ENCODE measurements at places on chromosomes 11 and 22.

DNA sequence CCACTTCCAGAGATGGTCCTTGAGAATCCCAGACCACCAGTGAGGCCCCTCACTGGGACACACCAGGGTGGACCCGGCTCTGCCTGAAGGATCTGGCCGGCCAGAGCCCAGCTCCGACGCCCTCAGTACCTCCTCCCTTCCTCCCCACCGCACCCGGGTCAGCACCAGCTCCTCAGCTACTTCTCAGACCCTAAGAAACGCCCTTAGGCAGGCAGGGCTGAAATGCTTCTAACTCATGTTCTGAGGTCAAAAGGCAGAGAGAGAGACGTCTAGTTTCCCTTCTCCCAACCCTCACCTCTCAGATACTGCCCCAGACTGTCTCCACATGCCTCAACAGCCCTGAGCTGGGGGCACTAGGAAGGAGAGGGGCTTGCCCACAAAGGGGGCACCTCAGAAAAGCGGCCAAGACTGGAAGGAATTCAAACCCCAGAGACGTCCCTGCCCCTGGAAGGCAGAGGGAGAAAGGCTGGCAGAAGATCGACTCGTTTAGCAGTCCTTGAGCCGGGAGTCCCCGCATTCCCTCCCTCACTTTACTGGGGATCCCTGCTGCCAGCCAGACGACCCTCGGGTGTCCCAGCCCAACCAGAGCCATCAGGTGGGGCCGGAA is 539 bp downstream of the USH1C start:
- no peak for DNase-seq

- DNase-seq: no peak
Observed at GRCh38 chr22:26663374-26663923, 6.1 kb downstream of the MIAT start.

DNA sequence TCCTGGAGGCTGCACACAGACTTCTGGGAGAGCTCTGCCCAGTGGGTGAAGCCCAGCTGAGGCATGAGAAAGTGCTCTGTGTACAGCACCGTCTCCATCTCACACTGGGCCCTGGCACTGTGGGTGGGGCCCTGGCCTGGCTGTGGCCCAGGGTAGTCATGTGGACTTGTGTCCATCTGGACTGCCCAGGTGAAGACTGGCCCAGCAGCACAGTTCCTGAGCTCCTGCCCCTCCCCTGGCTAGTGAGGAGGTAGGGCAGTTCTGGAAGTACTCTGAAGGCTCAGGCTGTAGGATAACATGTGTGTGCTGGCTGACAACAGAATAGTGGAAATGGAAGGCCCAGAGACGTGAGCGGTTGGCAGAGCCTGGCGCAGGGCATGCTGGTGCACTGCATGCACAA is 35.4 kb downstream of the RSPH14 start:
- no peak for DNase-seq

DNA sequence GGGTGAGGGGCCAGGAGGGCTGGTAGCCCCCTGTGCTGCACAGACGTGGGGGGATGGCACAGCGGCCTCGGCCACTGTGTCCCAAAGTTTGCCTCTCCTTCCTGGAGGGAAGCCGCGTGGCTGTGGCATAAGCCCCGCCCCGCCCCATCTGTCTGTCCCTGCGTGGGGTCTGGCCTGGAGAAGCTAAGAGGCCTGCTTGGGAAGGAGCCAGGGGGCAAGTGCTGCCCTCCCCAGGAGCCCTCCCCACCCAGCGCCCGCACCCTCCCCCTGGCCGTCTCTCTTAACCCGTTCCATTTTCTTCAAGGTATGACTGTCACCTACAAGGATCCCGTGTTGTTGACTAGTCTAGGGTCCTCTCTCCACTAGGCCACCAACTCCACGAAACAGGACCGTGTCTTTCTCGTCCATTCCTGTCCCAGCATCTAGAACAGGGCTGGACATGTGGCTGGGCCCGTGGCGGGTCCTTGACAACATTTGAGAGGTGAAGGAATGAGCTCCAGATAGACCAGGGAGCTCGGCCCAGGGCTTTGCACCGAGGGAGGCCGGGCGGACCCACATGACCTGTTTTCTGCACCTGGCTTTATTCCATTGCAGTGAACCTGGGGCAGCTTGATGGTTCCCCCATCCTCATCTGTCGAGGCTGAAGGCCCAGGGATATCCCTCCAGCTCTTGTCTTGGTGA is 428.0 kb downstream of the TBC1D22A start:
- DNase-seq: no peak

- DNase-seq: no peak
Observed at GRCh38 chr11:91305402-91305801, 919.2 kb upstream of the FAT3 start.
